Muscle of arm (tissue), 14 donors: ENCODE measurements at places on chromosomes 11 and 22. TPM values are rescaled to one million over a fixed set of nuclear protein-coding genes. Genes with fewer than 3 reads are reported as not detected.

GLB1L2 gene
- polyA plus RNA-seq = 0.70 TPM

VPREB3 gene
- polyA plus RNA-seq = 1.3 TPM

IGSF22 gene
- 1.2 TPM for polyA plus RNA-seq

GGTLC2 gene
- polyA plus RNA-seq = not detected

ZBTB16 gene
- polyA plus RNA-seq = not detected

PGR gene
- polyA plus RNA-seq = not detected

ANGPTL5 gene
- polyA plus RNA-seq = not detected

MMP7 gene
- polyA plus RNA-seq = not detected

SHISA8 gene
- not detected for polyA plus RNA-seq

RGL4 gene
- polyA plus RNA-seq = 3.0 TPM

GALR3 gene
- polyA plus RNA-seq = not detected

HOATZ gene
- polyA plus RNA-seq = 0.04 TPM

CABP4 gene
- polyA plus RNA-seq = 1.3 TPM

APOL4 gene
- polyA plus RNA-seq = 21.1 TPM

SYT7 gene
- polyA plus RNA-seq = 3.2 TPM

KCNJ4 gene
- polyA plus RNA-seq = not detected

CPT1B gene
- polyA plus RNA-seq = 48.5 TPM

PRODH gene
- 5.3 TPM for polyA plus RNA-seq

MS4A4A gene
- not detected for polyA plus RNA-seq

TMEM45B gene
- 0.35 TPM for polyA plus RNA-seq

PLA2G6 gene
- polyA plus RNA-seq = 10.6 TPM

MICAL2 gene
- 24.9 TPM for polyA plus RNA-seq

SCARF2 gene
- 8.9 TPM for polyA plus RNA-seq

TBX10 gene
- not detected for polyA plus RNA-seq

RAG1 gene
- polyA plus RNA-seq = 6.8 TPM

SAA4 gene
- not detected for polyA plus RNA-seq

DAGLA gene
- not detected for polyA plus RNA-seq

PGM2L1 gene
- polyA plus RNA-seq = 4.9 TPM

MMP10 gene
- polyA plus RNA-seq = not detected

F2 gene
- polyA plus RNA-seq = not detected

RAB3IL1 gene
- polyA plus RNA-seq = 27.0 TPM

OR6T1 gene
- polyA plus RNA-seq = not detected

INSC gene
- polyA plus RNA-seq = 1.2 TPM

B4GALNT4 gene
- polyA plus RNA-seq = 14.5 TPM

NRXN2 gene
- 21.9 TPM for polyA plus RNA-seq

GPHA2 gene
- polyA plus RNA-seq = not detected

BLID gene
- polyA plus RNA-seq = not detected

ANO9 gene
- polyA plus RNA-seq = not detected

CCDC34 gene
- 25.2 TPM for polyA plus RNA-seq

KRTAP5-4 gene
- polyA plus RNA-seq = not detected

ALX4 gene
- 2.4 TPM for polyA plus RNA-seq

OR8D1 gene
- polyA plus RNA-seq = 0.01 TPM

CHRM4 gene
- polyA plus RNA-seq = not detected

FREY1 gene
- 0.30 TPM for polyA plus RNA-seq

OR52H1 gene
- not detected for polyA plus RNA-seq

OR51B4 gene
- not detected for polyA plus RNA-seq

CDC45 gene
- polyA plus RNA-seq = 5.0 TPM

ARAP1 gene
- polyA plus RNA-seq = 50.4 TPM

MMP1 gene
- polyA plus RNA-seq = not detected

EXPH5 gene
- polyA plus RNA-seq = 6.5 TPM

CNGA4 gene
- polyA plus RNA-seq = 0.13 TPM

BRSK2 gene
- 1.2 TPM for polyA plus RNA-seq

LMO1 gene
- polyA plus RNA-seq = not detected

SBF1 gene
- polyA plus RNA-seq = 31.2 TPM

PARVG gene
- polyA plus RNA-seq = 2.6 TPM
